ENCODE measurements at places on chromosomes 3 and 15.
A peak's percentile ranks its signal among the peaks of the same experiment; 100 is the strongest.

DNA sequence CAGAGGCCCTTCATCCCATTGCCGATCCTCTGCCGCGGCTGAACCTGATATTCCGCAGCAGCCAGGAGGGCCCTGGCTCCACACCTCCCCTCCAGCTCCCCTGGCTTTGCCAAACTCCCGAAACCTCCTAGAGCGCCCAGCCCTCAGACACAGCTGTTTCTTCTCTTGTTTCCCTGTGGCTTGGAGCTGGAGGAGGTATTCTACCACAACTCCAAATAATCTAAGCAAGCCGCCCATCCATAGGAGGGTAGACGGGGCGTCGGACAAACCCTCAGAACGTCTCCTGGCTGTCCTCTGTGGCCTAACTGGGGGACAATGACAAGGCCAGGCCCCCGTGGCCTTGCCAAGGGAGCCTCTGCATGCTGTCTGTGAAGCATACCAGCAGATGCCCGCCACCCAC lies 10.4 kb downstream of the PLA2G4D start:
- no peak for DNase-seq

DNA sequence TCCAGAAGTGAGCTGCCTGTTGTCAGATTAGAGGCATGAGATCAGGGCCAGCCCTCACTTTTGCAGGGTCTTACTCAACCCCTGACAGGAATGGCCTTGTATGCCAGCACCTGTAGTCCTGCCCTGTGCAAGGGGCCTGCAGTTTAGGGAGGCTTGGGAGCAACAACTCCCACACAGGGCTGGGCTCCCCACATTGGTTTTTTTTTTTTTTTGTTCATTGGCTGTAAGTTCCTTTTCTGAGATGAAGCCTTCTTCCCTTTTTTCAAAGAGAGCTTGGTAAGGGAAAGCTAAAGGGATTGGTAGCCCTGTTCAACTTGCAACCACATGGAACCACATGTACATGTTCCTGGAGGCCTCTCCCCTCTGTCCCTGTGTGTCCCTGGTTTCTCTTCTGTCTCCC lies 46.4 kb downstream of the TNFAIP8L3 start:
- DNase-seq = no peak

GRCh38 chr3:135918600-135918999 lies 46.9 kb upstream of the PPP2R3A start:
- no peak for DNase-seq

GRCh38 chr15:78069462-78070029 lies 8.0 kb downstream of the TBC1D2B start:
- no peak for DNase-seq

DNA sequence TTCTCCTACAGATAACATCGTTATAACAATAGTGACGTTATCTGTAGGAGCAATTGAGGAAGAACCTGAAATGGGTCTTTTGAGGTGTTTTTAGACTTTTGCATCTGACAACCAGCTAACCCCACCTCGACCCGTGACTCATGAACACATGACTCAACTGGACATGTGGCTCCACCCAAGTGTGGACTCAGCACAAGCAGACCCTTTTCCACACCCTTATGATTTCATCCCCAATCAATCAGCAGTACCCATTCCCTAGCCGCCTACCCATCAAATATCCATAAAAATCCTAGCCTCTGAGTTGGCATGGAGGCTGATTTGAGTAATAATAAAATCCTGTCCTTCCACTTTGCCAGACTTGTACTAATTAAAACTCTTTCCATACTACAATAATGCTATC lies 255.4 kb downstream of the ARPP21 start:
- DNase-seq = no peak

- no peak for DNase-seq
Observed at GRCh38 chr3:24168977-24169376, 223.9 kb downstream of the NR1D2 start.

DNA sequence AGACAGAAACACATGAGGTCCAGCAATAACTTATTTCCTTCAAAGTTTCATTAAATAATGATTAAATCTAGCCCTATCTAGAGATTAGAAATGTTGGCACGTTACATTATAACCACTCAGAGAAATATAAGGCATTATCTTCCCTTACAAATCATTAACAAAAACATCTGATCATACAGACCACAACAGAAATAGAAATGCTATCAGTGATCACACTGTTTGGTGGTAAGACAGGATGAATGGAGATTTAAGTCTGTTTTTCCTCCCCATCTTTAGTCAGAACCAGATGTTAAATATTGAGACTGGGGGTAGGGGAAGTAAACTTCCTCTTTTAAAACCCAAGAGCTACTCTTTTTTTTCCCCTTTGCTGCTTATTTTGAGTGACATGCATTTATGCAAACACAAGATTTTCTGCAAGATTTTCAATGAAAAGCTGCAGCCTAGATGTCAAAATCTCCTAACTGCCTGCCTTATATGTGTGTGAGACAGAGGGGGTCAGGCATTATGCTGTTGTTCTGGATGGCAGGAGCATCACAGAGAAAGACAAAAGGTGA lies 70.4 kb downstream of the CBLB start:
- no peak for DNase-seq

- DNase-seq = no peak
Observed at GRCh38 chr3:48184299-48184698, 3.9 kb downstream of the CDC25A start.

- DNase-seq = no peak
Observed at GRCh38 chr3:9266716-9267115, 17.3 kb upstream of the SRGAP3 start.

- DNase-seq = no peak
Observed at GRCh38 chr3:135762188-135762856, 203.2 kb upstream of the PPP2R3A start.

DNA sequence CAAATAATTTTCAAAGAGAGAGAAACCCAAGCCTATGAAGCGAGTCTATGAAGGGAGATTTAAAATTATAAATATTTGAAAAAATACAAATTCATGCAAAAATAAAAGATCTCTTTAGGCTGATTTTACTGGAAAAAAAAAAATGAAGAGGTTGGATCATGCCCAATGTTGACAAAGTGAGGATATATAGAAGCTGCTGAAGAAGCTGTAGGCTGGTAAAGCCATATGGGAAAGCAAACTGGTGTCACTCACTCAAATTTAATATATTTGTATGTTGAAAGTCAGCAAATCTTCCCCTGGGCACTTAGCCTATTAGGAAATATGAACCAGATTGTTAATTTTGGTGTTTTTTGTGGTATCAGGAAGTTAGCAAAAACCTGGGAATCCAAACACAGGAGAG lies 61.8 kb upstream of the BCHE start:
- DNase-seq = no peak

- DNase-seq = peak; percentile 11
Observed at GRCh38 chr3:98994128-98994762, 92.8 kb upstream of the DCBLD2 start.

DNA sequence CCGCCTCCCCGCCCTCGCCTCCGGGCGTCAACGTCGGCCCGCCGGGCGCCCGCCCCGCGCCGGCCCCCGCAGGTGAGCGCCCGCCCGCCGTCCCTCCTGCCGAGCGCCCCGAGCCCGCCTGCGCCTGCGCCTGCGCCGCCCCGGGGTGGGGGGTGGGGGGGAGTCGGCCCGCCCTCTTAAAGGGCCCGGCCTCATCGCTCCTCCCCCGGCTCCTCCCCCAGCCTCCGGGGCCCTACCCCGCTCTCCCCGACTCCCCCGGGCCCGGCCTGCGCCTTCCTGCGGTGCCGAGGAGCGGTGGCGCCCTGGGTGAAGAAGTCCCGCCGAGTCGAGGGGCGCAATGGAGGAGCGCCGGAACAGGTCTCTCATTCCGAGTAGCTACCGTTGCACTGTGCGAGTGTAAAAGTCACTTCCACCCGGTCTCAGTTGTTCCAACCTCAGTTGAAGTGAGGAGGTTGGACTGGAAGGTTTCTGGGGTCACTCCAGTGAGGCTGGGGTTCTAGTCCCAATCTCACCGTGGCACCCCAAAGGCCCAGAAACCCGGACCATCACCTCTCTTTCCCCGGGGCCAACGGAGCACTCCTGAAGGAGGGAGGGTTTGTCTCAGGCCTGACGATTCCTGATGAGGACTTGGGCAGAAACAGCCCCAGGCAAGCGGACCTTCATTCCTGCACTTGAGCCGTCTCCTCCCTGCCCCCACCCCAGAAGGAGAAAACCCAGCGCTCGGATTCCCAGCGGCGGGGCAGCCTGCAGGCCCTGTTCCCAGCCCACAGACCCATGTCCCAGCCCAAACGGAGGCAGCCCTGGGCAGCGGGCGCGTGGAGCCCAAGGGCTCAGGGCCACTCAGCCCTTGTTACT lies 1.5 kb upstream of the TNK2 start:
- DNase-seq = peak; percentile 22

GRCh38 chr3:105065895-105066839 lies 300.5 kb upstream of the ALCAM start:
- no peak for DNase-seq

GRCh38 chr3:66023738-66024385 lies 14.9 kb downstream of the MAGI1 start:
- DNase-seq = no peak

DNA sequence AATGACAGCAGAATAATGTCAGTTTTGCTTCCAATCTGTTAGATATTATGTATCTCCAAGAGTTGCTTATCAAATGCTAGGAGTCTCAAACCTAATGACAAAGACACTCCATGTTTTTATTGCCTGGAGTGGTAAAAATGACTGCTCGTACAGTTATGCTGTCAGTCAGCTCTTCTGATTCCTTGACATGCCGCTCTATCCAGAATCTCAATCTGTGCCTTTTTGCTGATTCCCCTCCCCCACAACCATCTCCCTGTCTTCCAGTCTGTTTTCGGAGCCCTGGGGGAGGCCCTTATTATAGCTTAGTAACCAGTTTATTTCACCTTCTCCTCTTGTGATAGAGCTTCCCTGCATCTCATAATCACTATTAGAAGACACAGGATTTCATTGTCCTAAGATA lies 2.6 kb downstream of the MKRN2 start:
- DNase-seq = no peak

GRCh38 chr3:14280326-14280725 lies 101.7 kb downstream of the LSM3 start:
- DNase-seq = no peak

DNA sequence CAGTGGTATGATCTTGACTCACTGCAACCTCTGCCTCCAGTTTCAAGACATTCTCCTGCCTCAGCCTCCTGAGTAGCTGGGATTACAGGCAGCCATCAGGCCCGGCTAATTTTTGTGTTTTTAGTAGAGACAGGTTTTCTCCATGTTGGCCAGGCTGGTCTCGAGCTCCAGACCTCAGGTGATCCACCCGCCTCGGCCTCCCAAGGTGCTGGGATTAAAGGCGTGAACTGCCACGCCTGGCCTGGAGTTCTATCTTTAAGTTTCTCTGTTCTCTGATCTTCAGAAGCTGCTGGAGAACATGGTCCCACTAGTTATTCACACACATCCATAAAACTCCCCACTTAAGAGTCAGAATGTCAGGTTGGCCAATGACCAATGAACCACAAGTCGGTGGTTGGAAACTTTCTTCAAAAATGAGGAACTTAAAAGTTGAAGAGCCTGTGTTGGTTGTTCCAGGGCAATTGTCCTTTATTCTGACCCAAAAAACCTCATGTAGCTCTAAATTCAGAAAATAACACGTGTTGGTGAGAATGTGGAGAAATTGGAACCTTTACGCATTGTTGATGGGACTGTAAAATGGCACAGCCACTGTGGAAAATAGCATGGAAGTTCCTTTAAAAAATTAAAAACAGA lies 55.9 kb upstream of the PIK3CB start:
- no peak for DNase-seq

DNA sequence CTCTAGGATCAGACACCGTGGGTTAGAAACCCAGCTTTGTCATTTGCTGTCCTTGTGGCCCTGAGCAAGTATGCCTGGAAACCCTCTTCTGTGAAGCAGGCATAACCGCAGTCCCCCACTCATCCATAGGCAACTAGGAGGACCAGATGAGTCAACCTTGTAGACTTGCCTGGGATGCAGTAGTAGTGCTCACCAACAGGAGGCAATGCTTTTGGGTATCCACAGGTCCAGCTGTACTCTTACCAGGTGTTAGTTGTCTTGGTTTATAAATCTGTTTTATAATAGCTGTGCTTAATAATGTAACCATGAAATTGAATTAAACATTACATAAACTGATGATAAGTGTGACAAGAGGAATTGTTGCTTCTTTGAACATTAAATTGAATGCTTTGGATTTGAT lies 389.3 kb downstream of the IL20RB start:
- DNase-seq = no peak

DNA sequence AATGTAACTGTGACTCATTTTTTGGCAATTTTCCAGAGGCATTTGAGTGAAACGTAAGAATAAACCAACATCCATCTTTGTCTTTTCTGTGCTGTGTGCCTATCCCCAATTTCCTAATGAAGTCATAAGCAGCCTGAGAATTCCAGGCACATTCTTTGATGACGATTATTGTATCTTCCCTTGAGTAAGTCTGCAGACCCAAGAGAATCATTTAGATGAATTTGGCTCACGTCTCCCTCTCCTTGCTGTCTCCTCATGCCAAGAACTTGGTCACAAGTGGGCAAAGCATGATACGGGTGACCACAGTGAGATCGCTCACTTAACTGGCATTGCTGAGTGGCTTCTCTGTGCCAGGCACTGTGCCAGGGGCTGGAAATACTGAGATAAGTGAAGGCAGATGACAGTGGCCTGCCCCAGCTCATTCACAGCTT lies 384.5 kb upstream of the IL12A start:
- DNase-seq = peak; percentile 51

DNA sequence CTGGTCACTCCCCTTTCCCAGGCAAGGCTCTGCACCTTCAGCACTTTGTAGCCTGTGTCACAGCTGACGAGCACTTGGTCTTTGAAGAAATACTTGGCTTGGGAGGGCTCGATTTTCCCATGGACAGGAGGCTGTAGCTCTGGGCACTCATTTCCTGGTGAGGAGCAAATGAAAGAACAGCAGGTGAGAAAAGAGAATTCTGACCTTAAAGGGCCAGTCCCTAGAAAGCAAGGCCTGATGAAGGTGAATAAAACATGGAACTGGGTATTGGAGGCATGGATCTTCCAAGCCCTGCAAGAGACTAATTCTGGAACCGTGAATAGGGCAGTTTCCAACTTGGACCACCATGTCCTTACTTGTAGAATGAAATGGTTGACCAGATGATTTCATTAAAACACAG lies 39.9 kb downstream of the MASP1 start:
- DNase-seq = no peak

DNA sequence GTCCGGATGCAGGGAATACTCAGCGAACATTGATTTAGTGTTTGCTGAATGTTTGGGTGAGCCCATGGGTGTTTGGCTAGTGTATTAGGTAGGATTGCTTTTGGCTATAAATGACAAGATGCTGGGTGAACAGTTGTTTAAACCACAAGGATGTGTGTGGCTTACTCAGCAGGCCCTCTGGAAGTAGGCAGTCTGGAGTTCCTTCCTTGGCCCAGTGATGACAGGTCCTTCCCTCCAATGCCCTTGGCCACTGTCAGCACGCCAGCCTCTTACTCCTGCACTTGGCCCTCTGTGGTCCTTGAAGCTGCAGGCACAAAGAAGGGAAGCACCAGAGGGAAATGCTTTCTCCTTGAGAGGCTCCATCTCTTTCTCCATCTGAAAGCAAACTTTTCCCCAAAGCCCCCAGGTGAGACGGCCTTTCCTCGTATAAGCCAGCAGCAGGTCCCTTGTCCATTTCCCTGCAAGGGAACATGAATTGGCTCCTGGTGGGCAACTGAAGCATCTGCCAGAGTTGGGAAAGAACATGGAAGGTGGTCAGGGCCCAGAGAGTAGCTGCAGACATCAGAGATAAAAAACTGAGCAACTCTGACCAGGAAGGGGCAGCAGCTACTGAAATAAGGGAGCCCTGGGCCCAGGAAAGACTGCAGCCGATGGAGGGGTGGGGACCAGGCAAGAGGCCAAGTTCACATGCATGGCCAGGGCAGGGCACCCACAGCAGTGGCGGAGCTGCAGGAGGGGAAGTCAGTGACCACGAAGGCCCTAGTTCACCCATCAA lies 105.0 kb downstream of the TPRA1 start:
- DNase-seq = peak; percentile 2
